ENCODE measurements at places on chromosomes 4 and X. TPM values are rescaled to one million over a fixed set of nuclear protein-coding genes. Genes with fewer than 3 reads are reported as not detected.

PQBP1 gene
- total RNA-seq, result 113 TPM

COX7B2 gene
- not detected for total RNA-seq

ARHGEF9 gene
- 24.7 TPM for total RNA-seq

HTN1 gene
- not detected for total RNA-seq

GRCh38 chrX:147315483-147315882, 500.9 kb upstream of the CXorf51A start:
- no peak overlapping the region for H3K27ac ChIP-seq
- no peak overlapping the region for H3K4me3 ChIP-seq
- no peaks in the 10 kb centered on the region for H3K36me3 ChIP-seq

- no peak for DNase-seq
- peak overlapping the region; percentile 85 for H3K27ac ChIP-seq
- H3K4me3 ChIP-seq, result no peak overlapping the region
- peaks cover 17% of the 10 kb centered on the region for H3K4me1 ChIP-seq
- peaks cover 26% of the 10 kb centered on the region for H3K36me3 ChIP-seq
- H3K27me3 ChIP-seq, result no peaks in the 10 kb centered on the region
These were observed 78.6 kb upstream of the BOD1L1 start for GRCh38 chr4:13706120-13706519.

DNA sequence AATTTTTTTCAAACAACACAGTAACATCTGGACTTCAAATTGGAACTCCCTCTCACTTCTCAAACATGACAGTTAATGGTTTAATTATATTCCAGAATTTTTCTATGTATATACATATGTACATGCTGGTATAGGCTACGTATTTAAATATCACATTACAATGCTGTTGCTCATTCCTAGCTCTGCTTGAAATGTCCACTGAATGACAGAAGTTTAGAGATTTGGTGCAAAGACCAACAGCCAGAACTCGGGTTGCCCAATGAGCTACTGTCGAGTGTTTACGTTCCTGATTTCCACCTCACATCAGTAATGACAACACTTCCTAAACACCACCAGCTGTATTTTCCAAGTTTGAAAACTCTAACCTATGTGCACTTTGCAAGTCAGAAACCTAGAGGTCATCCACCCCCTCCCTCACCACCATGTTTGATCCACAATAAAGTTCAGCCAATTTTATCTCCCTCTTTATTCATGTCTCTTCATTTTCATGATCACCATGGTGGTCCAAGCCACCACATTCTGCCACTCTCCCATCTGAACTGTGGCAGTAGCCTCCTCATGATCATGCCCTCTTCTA, 49.3 kb upstream of the RPL34 start:
- no peaks in the 10 kb centered on the region for H3K4me1 ChIP-seq
- no peaks in the 10 kb centered on the region for H3K27me3 ChIP-seq
- H3K27ac ChIP-seq, result no peak overlapping the region
- H3K36me3 ChIP-seq, result no peaks in the 10 kb centered on the region

GRCh38 chrX:32448945-32449344, 762.4 kb downstream of the DMD start:
- H3K36me3 ChIP-seq, result no peaks in the 10 kb centered on the region
- H3K27ac ChIP-seq, result no peak overlapping the region
- no peaks in the 10 kb centered on the region for H3K27me3 ChIP-seq

GRCh38 chrX:113400193-113400704, 559.6 kb upstream of the AMOT start:
- DNase-seq, result peak; percentile 42
- peak overlapping the region; percentile 39 for H3K4me3 ChIP-seq
- H3K4me1 ChIP-seq, result peaks cover 19% of the 10 kb centered on the region
- peaks cover 5% of the 10 kb centered on the region for H3K36me3 ChIP-seq
